GOT3 (cell line): ENCODE measurements at places on chromosomes 2 and 18.

DNA sequence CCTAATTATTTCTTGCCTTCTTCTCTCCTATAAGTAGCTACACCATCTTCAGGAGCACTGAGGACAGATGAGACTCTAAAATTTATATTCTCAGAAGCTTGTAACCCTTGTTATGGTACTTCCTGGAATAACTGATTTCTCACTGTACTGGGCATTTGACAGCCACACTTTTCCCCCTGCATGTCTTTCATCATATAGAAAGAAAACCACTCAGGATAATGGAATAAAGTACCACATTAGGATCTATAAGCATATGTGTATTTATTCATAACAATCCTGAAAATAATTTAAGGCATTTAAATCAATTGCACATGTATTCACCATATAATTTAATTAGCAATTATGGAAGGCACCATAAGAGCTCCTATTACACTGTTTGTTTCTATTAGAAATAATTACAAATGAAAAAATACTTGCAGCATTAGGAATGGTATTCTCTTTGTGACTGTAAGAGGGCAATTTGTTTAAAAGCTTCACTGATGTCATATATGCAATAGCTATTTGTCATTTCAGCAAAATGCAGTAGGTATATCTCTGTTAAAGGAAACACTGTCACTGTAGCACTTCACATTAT lies 216.9 kb upstream of the FSHR start:
- DNase-seq = no peak

GRCh38 chr2:15385184-15385583 lies 175.9 kb downstream of the NBAS start:
- no peak for DNase-seq

- no peak for DNase-seq
Observed at GRCh38 chr18:52163478-52163877, 176.5 kb upstream of the DCC start.

- DNase-seq = no peak
Observed at GRCh38 chr2:64383016-64383591, 70.9 kb upstream of the LGALSL start.

DNA sequence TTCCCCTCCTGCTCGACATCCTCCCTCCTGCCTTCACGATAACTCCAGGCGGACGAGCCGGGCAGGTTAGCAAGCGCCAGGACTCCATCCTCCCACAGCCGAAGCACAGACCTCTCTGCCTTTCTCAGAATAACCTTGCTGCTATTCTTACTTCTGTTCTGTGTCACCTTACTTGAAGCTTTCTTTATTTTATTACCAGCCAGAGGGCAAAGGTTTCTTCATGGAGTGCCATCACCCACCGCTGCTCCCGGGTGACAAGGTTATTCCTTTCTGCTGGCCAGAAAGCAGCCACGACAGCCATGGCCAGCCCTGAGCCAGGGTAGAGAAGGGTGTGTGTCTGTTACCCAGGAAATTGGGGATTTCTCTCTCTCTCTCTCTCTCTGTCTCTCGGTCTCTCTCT lies 227.1 kb downstream of the ANAPC1 start:
- DNase-seq = no peak

- DNase-seq = no peak
Observed at GRCh38 chr2:207930747-207931146, 94.6 kb downstream of the PLEKHM3 start.

DNA sequence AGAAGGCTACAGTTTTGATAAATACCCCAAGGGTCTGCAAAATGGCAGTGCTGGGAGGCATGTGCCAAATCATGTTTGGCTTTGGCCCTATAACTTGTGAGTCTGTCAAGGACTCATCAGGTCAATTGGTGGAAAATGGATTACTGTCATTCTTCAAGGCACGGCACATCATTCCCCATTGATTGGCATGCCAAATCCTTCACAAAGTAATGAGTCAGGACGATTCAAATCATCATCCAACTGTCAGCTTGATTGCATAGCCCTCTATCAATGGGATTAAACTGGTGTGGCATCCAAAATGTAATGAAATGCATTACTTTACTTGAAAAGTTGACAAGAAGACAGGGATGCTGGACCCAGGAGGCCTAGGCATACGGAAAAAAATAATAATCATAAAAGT lies 441.6 kb upstream of the PIK3C3 start:
- DNase-seq = no peak
